ENCODE measurements at places on chromosomes 4 and X.

DNA sequence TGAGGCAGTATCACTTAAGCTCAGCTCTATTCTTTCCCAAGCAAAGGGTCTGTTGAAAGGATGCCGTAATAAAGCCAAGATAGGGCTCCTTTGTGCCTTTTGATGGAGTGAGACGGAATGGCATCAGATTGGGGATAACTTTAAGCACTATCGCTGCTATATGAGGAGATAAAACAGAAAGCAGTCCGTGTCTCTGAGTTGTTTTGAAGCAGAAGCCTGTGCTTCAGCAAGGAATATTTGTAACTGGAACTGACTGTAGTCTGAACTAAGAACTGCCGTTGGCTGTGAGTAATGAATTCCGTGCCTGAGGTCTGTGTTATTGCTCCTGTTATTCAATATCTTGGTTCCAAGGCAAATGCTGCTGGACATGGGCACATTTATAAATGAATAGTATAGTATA is 297.4 kb downstream of the ANKRD50 start:
- DNase-seq, result no peak

DNA sequence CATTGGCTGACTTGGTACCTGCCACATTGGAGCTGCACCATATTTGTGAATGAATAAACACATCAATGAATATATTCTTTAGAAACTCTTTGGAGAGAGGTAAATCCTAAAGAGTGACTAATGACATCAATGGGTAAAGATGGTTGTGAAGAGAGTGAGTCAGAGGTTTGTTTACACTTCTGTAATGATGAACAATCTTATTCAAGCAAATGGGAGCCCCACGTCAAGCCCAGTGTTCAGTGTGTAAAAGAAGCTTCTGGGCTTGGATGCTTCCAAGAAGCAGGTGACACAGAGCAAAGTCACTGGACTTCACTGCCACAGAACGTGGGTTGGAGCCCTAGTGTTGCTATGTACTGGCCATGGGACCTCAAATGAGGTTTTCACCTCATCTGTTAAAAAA is 319.0 kb downstream of the STK32B start:
- no peak for DNase-seq

GRCh38 chr4:40552536-40552935 is 77.1 kb downstream of the RBM47 start:
- no peak for DNase-seq

DNA sequence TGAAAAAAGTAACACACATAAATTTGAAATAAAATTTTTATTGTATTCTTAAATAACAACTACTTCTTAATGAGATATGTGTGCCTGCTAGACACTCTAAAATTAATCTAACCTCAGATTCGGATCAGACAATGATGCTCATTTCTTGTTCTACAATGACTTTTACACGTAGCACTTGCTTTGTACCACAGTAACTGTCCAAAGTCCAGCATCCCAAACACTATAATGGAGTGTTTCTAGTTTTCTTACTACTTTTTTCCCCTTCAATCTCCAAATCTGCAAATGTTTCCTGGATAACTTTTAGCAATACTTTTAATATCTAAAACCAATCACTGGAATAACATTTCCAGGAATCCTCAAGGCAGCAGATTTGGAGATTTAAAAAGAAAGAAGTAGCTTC is 75.9 kb downstream of the ADGRA3 start:
- DNase-seq, result no peak

- DNase-seq, result no peak
Measured at GRCh38 chrX:47191331-47191730, 2.3 kb upstream of the UBA1 start.

DNA sequence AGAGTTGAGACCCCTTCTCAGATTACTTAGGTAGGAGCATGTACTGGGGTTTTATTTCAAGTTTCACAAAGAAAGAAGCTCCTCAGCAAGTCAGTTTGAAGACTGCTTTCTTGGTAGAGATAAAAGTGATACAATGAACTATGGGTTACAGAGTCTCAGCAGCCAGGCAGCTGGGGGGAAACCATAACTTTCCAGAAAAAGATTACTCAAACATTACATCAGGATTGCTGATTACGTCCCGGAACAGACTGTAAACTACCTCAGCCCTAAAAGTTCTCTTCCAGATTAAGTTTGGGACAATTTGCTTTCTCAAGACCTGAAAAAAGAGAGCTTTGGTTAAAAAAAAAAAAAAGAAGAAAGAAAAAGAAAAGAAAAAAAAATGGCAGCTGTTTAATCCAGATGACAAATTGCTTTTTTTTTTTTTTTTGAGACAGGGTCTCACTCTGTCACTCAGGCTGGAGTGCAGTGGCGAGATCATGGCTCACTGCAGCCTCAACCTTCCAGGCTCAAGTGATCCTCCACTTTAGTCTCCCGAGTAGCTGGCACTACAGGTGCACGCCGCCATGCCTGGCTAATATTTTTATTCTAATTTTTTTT is 16.6 kb downstream of the SAT1 start:
- DNase-seq, result no peak

DNA sequence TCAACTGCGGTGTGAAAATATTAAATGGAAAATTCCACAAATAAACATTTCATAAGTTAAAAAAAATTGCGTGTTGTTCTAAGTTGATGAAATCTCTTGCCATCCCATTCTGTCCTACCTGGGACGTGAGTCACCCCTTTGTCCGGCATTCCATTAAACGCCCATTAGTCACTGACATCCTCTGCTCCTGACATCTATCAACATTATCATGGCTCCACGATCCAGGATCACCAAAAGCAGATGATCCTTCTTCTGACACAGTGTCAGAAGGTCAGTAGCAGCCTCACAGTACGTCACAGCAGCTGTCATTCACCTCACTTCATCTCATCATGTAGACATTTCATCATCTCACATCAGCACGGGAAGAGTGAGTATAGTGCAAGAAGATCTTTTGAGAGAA is 125.7 kb downstream of the ZNF827 start:
- no peak for DNase-seq

DNA sequence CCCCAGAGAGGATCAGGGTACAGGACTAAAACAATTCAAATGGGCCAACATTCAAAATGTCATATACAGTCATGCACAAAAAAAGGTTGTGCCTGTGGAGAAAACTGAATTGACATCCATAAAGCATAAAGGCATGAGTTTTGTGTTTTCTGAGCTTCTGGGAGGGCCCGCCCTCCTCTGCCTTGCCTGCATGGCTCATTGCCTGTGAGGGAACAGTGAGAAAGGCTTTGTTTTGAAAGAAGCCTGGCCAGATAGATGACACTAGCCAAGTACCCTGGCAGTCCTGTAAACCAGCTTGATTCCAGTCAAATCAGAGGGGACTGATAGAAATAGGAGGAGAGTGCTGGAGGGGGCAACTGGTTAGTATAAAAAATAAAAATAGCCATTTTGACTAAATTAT is 194.3 kb downstream of the KIT start:
- no peak for DNase-seq

GRCh38 chrX:7985568-7985967 is 58.4 kb upstream of the PNPLA4 start:
- no peak for DNase-seq

GRCh38 chr4:168643111-168643795 is 146.4 kb downstream of the PALLD start:
- no peak for DNase-seq

- DNase-seq, result no peak
Measured at GRCh38 chr4:145984563-145984962, 45.9 kb upstream of the ZNF827 start.

DNA sequence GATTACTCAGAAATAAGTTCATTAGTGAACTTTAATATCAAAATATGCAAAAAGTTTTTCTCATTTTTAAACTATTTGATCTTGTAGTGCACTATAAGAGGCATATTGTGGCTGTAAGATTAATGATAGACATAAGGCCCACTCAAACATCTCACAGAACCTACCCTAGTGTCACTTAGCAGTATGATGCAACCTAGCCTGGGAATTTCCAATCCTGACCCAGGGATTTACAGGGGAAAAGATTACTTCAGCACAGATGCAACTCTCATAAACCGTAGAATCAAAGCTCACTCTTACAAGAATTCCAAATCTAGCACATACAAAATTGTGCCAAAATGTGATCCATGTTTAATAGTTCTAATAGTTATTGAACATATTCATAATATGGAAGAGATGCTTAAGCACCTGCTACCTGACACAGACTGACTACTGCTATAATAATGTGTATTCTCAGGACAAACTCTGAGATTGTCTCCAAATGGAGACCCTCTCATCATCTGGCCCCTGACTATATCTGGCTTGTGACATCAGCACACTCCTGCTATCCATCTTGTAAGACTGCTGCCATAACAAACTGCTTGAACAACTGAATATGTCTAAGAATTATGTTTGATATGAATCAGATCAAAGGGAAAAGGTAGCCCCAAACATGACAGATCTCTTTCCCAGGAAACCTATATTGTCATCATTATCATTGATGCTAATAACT is 271.9 kb downstream of the PABPC4L start:
- DNase-seq, result no peak

- DNase-seq, result no peak
Measured at GRCh38 chr4:42490015-42490414, 92.7 kb downstream of the SHISA3 start.

DNA sequence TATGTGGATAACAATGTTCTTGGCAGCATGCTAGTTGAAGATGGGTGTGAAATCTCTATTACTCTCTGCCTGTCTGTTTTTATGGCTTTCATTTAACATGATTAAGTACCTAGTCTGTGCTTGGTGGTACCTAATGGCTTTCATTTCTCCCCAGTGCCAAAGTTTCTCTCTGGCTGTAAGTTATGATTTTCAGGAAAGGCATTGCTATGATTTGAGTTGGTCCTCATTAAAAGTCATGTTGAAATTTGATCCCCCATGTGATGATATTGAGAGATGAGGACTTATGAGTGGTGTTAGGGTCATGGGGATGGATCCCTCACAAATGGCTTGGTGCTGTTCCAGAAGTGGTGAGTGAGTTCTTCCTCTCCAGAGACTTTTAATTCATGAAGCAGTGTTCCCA is 162.4 kb upstream of the IL15 start:
- no peak for DNase-seq

- no peak for DNase-seq
Measured at GRCh38 chrX:2498781-2499302, 1.9 kb downstream of the DHRSX start.

DNA sequence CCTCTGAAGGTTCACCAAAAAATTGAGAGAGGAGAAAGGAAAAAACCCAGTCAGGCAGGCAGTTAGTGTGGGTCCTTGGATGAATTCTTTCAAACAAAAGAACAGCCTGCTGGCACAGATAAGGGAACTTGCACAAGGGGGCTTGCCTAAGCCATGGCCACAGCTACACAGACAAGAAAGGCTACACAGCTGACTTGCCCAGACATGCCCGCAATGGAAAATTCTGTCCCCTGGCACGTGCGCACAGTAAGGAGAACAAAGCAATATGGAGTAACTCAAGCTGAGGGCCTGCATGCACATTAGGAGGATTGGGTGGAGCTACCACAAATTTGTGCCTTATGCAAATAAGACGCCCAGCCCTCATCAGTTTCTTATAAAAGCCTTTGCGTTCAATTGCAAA is 512.5 kb upstream of the HTR2C start:
- no peak for DNase-seq

- DNase-seq, result no peak
Measured at GRCh38 chrX:78075787-78076389, 28.2 kb upstream of the PGK1 start.

GRCh38 chr4:95431678-95432077 is 117.1 kb downstream of the UNC5C start:
- DNase-seq, result no peak

DNA sequence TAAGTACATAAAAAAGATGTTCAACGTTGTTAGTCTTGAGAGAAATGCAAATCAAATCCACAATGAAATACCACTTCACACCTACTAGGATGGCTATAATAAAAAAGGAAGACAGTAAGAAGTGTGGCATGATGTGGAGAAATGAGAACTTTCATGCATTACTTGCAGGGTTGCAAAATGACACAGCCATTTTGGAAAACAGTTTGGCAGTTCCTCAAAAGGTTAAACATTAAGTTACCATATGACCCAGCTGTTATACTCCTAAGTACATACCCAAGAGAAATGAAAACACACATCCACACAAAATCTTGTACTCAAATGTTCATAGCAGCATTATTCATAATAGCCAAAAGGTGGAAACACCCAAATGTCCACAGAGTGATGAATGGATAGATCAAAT is 25.8 kb upstream of the LIMCH1 start:
- no peak for DNase-seq

DNA sequence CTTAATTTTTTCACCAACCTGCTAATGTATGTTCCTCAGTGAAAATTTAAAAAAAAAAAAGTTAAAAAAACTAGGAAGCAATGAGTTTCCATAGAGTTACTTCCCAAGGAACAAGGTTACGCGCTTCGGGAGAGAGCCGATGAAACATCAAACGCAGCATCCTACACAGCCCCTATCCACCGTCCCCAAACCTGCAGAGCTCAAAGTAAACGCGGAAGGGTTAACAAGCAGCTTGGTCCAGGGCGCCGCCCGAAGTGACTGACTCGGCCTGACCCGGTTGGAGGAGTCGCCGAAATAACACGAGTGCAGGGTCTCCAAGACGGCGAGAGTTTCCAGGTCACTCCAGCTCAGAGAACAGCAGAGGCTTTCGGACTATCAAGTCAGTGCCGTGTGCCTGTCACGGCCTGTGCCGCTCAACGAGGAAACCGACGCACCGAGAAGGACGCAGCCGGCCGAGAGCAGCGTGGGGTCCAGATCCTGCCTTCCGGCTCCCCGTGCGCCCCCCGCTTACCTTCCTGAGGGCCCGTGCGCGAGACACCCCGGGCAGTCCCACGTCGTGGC is 512 bp downstream of the NOP14 start:
- no peak for DNase-seq

GRCh38 chr4:159395693-159396092 is 292.8 kb downstream of the RAPGEF2 start:
- DNase-seq, result no peak

DNA sequence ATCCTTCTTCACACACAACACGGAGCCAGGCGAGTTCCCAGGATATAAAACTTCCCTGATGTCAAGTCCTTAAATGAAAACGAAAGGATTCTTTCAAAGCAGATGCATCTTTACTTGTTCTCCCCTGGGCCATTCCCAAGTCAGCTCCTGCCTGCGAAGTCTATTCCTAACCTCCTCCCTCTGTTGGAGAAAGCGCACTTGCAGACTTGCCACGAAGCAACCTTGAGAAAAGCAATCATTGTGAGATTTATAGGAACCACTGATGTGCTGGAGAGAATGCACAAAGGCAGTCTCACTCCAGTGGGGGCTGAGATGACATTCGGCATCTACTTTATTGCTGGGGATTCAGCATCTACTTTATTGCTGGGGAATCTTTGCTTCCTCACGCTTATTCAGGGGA is 155.7 kb downstream of the NSUN7 start:
- no peak for DNase-seq

DNA sequence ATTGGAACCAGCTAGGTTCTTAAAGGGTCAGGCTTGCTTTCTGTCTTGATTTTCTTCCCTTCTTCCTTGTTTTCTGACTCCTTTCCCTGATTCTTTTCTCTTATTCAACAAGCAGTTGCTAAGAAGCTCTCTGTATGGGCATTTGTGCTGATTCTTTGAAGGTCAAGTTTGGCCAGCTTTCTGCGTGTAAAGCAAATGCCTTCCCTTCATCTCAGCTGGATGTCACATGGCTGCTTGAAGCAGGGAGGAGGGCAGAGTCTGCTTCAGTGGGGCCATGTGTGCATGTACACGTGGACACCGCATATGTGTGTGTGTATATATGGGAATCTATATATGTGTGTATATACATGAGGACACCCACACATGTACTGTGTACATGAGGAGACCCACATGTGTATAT is 139.9 kb upstream of the ATP6AP2 start:
- DNase-seq, result no peak

All from kidney epithelial cell (primary cell).